Dermis lymphatic vessel endothelial cell (primary cell): ENCODE measurements at places on chromosomes 5 and 9. TPM values are rescaled to one million over a fixed set of nuclear protein-coding genes. Genes with fewer than 3 reads are reported as not detected.

MOB3B gene
- total RNA-seq, result 1.5 and 2.2 TPM in 2 replicates

MAMDC2 gene
- 0.09 and 0.22 TPM in 2 replicates for total RNA-seq

CRHBP gene
- total RNA-seq, result not detected in 2 replicates

CAPSL gene
- not detected in 2 replicates for total RNA-seq
